ENCODE measurements at places on chromosomes 1 and 21.

- no peak for DNase-seq
These were observed 13.7 kb upstream of the ZNF691 start for GRCh38 chr1:42832641-42833240.

DNA sequence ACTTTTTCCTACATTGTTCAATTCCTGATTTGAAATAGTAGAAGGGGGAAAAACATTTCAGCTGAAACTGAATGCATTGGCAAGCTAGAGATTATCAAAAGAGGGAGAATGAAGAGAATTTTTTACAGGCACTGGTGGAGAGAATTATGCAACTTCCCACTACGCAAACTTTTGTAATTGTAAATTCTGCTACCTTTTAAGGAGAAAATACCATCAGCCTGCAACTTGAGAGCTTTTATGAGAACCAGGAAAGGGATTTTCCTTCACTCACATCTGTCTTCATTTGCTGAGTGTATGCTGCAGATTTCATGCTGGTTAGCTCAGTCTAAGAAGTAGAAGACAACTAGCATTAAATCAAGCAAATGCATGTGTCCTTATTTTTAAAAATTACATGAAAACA, 43.7 kb downstream of the ADAMTS1 start:
- no peak for DNase-seq

- DNase-seq: no peak
These were observed 63.3 kb downstream of the FYB2 start for GRCh38 chr1:56755911-56756310.

DNA sequence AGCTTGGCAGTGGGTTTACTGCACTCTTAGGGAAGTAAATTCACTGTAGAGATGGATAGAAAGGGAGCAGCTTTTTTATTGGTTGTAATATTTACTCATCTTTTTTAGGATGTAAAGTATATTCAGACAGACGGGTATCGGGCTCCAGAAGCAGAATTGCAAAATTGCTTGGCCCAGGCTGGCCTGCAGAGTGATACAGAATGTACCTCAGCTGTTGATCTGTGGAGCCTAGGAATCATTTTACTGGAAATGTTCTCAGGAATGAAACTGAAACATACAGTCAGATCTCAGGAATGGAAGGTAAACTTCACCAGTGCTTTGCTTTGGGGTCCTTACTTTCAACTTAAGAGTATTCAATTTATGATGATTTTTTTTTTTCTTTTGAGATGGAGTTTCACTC, 3.2 kb downstream of the UHMK1 start:
- no peak for DNase-seq

DNA sequence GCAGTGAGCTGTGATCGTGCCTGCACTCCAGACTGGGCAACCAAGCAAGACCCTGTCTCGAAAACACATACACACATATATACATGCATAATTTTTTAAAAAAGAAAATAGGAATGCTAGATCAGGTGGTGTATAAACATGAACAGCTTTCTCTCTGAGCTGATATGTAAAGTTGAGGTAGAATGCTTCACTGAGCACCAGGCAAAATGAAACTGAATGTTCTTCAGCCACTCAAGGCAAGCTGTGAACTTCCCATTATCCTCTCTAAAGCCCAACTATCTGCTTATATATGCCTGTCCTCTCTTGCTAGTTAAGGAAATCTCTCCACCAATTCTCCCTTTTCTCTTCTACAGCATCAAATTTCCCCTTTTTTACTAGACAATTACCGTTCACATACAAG, 93.0 kb downstream of the NUF2 start:
- DNase-seq: no peak

GRCh38 chr1:32345289-32345827, 9.3 kb upstream of the MARCKSL1 start:
- DNase-seq: no peak

GRCh38 chr1:66223681-66224080, 310.3 kb upstream of the SGIP1 start:
- no peak for DNase-seq

- DNase-seq: no peak
These were observed 85.1 kb downstream of the POU2F1 start for GRCh38 chr1:167305706-167306277.

DNA sequence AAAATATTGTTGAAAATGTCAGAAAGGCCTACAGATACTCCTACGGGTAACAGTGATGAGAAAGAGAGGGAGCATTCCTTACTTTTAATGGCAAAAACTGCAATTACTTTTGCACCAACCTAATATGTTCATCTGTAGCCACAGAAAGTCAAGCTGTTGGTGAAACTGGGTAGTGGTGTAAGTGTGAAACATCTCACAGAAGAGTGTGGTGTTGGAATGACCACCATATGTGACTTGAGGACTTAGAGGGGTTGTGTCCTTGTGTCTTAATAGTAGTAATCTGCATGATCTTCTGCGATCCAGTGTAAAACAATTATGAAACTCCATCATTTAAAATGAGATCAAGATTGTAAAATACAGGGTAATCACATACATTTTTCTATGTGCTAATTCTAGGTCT, 320.7 kb downstream of the ADGRL2 start:
- no peak for DNase-seq

DNA sequence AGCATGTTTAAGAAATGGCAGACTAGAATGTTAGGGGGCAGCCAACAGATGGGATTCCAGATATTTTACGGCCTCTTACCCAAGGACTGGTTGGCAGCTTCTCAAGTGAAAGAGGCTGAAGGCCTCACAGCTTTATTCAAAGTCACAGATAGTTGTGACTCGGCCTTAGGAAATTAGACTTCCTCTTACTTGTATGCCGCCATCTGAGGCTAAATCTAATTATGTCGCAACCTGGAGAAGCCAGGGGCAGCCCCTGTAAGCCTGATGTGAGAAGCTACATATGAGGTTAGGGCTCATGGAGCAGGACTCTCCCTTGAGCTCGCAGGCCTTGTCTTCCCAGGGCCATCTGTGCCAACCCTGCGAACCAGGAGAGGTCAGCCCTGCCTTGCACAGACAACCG, 352.5 kb downstream of the HHAT start:
- DNase-seq: no peak

DNA sequence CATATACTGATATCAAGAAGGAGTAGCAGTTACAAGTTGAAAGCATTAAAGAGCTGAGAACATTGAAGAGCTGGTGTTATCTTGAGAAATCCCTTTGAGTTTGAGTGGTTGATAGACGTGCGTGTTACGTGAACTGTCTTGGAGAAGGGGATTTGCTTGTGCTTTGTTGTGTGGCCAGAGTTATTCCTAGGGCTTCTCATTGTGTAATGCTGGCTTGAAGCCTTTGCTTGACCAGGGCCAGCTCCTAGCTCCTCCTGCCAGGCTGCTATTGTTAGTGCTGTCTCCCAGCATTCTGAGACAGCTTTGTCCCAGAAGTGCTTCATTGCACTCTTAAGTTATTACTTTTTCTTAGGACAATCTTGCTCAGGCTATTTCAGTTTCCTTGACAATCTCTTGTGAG, 116.2 kb upstream of the KCNK2 start:
- no peak for DNase-seq

- DNase-seq: no peak
These were observed 592 bp downstream of the AGRN start for GRCh38 chr1:1020415-1021009.

- DNase-seq: no peak
These were observed 22.8 kb upstream of the SSBP3 start for GRCh38 chr1:54428837-54429518.

DNA sequence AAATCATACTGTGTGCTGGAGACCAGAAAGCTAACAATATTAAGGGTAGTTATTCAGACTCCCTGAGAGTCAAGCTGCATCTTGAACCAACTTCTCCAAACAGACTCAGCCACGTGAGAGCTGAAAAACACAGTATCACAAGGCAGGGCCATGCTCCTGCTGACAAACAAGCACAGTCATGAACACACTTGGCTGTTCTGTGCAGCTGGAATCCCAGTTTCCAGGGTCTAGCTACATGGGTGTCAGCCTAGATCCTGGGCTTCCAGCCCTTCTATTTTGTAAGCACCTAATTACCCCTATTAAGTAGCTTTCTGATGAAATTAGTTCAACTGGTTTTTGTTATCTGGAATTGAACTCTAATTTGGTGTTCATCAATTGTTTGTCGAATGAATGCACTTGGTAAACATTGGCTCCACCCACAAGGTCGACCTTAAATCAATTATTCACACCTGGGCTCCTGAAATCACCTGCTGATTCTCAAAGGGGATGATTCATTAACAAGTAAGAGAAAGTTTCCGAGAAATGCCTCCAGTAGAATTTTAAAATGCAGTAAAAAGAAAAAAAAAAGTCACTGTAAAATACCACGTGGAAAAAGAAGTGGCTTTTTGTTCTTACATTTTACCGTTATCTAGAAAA, 179.3 kb downstream of the ZC3H11B start:
- DNase-seq: no peak

DNA sequence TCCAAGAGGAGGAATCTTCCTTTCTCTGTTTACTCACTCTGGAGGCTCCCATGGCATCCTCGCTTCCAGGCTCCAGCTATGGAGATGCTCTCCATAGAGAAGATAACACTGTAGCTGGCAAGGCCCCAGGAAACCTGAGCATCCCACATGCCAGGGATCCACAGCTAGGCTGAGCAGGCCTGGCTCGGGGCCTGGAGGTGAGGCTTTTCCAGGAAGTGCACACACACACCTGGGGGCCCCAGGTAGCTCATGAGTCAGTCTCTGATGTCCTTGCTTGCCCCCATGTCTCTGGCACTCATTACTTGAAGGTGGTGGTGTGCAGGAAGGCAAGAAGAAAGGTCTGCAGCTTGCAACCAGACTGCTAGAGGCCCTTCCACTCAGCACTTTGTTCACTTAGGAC, 5.5 kb upstream of the LCE5A start:
- DNase-seq: no peak

GRCh38 chr1:22606161-22606560, 30.3 kb upstream of the C1QA start:
- no peak for DNase-seq

GRCh38 chr1:182556279-182556678, 32.8 kb downstream of the RNASEL start:
- DNase-seq: no peak

DNA sequence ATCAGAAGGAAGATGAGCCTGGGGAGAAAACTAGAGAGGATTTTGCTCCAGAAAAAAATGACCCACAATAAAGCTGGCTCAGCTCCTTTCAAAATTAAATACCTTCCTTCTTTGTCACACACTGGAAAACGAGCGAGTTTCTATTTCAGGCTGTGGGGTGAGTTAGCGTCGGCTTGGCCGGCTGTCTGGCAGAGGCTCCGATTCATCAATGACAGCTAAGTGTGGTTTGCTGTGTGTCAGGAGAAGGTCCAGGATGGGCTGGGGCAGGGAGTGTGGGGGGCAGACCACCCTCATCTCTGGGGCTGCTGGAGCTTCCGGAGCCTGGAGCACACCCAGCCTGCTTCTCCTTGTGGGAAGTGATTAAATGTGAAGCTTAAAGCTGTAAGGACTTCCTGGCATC, 120.2 kb downstream of the ETS2 start:
- no peak for DNase-seq

DNA sequence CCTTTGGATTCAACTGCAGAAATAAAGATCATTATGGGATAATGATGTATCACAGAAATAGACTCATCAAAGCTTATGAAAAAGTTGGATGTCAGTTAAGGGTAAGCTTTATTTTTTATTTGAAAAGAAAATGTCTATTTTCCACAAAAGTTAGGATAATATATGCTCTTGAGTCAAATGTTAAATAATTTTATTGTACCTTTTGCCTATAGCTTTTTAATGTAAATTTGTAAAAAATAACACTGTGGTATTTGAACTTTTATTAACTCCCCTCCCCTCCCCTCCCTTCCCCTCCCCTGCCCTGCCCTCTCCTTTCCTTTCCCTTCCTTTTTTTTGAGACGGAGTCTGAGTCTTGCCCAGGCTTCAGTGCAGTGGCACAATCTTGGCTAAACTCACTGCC, 24.9 kb downstream of the MORC3 start:
- no peak for DNase-seq

DNA sequence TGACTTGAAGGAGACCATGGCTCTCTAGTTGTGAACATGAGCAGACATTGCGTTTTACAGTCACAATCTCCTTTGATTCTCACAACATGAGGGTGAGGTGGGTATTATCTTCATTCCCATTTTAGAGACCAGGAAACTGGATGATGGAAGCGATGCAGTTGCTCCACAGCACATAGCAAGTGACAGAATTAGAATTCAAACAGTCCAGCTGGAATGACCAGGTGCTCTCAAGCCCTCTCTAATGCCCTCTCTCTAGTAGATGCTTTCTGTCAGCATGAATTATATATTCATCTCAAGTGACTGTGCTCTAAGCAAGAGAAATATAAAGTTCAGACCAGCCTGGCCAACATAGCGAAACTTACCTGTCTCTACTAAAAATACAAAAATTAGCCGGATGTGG, 9.8 kb upstream of the KIF1B start:
- DNase-seq: no peak

DNA sequence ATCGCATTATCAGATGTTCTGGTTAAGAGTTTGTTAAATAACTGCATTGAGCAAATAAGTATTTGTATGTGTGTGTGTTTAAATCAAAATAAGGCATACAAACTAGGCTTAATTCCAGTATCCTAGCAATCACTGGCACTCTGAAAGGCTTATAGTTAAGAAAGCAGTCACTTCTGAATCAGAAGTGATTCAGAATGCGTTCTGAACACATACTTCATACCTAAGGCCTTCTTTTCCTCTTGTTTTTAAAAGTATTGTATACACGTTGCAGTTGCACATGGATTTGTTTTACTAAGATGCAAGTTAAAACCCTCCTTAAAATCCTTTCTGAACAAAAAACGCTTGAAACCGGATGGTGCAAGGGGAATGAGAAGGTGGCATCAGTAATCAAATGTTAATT, 238.4 kb upstream of the DMRTA2 start:
- no peak for DNase-seq

DNA sequence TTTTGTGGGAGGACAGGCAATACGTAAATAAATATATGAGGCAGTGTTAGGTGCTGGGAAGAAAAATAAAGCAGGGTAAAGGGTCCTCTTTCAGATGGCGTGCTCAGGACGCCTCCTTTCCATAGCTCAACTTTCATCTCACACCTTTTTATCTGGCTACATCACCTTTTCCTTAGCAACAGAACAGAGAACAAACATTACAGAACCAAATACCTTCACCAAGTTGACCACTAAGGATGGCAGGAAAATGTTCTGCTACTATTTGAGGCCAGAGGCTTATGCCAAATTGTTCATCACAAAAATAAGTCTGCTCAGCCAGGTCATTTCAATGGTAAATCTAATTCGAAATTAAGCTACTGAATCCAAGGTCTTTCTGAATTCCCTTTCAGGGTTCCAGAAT, 149.2 kb upstream of the C1orf21 start:
- no peak for DNase-seq
